ENCODE measurements at places on chromosomes 2 and 18. TPM values are rescaled to one million over a fixed set of nuclear protein-coding genes. Genes with fewer than 3 reads are reported as not detected.

Gene TNFRSF11A
- total RNA-seq: 0.66 TPM

Gene ADD2
- not detected for total RNA-seq

Gene CNOT9
- total RNA-seq: 40.7 TPM

Gene DHRS9
- not detected for total RNA-seq
